ENCODE measurements at places on chromosomes 4 and X.

GRCh38 chr4:112516471-112517066 lies 589 bp upstream of the NEUROG2 start:
- no peak for DNase-seq

DNA sequence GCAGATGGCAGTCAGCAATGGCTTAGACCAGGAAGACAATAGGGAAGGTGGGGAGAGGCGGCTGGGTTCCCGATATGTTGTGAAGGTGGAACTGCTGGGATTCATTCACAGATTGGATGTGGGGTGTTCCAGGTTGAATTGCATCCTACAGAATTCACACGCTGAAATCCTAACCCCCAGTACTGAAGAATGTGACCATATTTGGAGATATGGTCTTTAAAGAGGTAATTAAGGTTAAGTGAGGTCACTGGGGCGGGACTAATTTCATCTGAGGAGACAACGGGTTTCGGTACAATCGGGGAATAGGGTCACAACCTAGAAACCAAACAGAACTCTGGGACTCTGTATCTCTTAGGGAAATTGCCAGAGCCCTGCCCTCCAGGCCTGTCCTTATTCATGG lies 5.3 kb upstream of the CHRNA9 start:
- DNase-seq: no peak

DNA sequence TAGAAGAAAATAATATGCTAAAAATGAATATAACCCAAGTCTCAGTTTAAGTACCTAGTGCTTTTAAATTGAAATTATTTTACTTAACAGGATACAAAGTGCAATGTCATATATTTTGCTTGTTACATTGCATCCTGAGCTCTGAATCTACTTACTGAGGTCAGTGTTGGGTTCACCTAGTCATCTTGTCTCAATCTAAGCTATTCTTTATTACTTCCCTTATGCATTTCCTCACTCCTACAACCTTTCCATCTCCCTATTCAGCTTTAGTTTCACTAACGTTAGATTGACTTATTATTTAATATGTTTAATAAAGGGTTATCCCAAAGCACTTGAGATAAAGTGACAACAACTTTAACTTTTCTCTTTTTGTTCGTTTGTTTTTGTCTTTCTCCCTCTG lies 483.7 kb downstream of the FSTL5 start:
- DNase-seq: no peak

- no peak for DNase-seq
Measured at GRCh38 chr4:122759639-122760310, 27.3 kb downstream of the BBS12 start.

- no peak for DNase-seq
Measured at GRCh38 chr4:111323916-111324315, 701.0 kb upstream of the PITX2 start.

- DNase-seq: no peak
Measured at GRCh38 chrX:2457289-2458133, 43.3 kb downstream of the DHRSX start.

- no peak for DNase-seq
Measured at GRCh38 chr4:11484531-11484930, 55.8 kb upstream of the HS3ST1 start.

- DNase-seq: no peak
Measured at GRCh38 chrX:45889471-45889870, 655.8 kb downstream of the ZNF674 start.

- no peak for DNase-seq
Measured at GRCh38 chrX:30888526-30889146, 418 bp downstream of the TAB3 start.

GRCh38 chr4:138510053-138510452 lies 267.9 kb upstream of the SLC7A11 start:
- no peak for DNase-seq

- no peak for DNase-seq
Measured at GRCh38 chr4:34181311-34181841, 2062.9 kb downstream of the ARAP2 start.

- no peak for DNase-seq
Measured at GRCh38 chr4:13525606-13526281, 18.6 kb downstream of the NKX3-2 start.

DNA sequence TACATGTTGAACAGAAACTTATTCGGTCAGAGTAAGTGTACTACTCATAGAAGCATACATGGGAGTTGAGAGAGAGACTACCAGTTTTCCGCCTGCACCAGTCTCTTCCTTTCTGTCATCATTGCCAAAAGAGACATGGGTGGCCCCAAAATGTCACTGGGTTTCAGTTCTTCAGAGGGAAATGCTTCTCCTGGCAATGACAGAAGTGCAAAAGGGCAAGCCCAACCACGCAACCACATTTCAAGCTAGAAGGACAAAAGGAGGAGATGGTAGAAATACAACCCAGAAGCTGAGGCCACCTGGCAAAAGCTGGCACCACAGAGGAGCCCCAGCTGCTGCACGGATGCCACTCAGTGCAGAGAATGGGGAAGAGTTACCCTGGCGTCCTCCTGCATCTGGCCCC lies 320.1 kb downstream of the BCOR start:
- DNase-seq: no peak

DNA sequence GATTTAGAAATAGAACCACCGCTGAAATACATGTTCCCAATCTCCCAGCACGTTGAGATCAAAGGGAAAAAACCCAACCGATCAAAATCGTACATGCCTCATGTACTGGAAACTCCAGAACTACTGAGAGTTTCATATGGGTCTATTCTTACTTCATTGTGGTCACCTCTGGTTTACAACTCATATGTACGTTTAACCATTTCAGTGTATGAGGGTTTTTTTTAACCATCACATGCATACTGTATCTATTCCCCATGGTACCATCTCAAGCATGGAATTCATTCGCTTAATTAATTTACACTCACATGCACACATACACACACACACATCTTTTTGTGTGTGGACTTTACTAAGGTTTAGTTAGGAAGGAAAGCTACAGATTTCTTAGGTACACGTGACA lies 46.0 kb upstream of the CLNK start:
- DNase-seq: no peak
